ENCODE measurements at places on chromosomes 5 and 9.

DNA sequence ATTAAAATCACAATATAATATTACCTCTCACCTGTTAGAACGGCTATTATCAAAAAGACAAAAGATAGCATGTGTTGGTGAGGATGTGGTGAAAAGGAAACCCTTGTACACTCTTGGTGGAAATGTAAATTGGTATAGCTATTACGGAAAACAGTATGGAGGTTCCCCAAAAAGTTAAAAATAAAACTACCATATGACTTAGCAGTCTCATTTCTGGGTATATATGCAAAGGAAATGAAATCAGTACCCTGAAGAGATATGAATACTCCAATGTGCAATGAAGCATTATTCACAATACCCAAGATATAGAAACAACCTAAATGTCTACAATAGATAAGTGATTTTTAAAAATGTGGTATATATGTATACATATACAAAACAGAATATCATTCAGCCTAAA, 199.9 kb downstream of the SNX18 start:
- DNase-seq: no peak

DNA sequence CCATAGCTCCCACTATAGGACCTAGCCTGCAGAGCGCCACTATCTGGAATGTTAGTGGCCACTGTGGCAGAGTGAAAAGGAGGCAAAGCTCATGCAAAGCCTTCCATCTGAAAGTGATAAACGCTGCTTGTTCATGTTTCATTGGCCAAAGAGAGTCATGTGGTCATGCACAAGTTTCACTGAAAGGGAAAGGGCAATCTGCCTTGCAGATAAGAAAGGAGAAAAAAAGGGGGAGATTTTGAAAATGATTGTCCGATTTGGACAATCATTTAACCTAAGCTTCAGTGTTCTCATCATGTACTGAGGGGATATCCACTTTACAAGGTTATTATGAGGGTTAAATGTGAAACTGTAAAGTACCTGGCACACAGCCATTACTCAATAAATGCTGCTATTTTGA, 9.0 kb upstream of the MOB3B start:
- no peak for DNase-seq

DNA sequence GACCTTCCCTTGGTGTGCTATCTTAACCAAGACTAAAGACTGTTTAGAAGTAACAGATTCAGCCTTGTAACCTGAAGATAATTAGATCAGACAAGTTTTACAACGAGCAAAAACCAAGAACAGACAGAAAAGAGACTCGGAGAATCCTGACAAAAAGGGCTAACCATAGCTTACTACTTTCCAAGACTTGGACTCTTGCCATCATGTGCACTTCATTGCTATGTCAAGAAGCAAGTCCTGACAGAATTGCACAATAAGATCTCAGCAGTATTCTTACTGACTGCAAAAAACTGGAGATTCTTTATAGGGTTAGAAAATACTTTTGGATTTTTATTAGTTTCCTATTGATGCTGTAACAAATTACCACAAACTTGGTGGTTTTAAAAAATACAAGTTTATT, 1539.0 kb upstream of the NUDT12 start:
- DNase-seq: no peak

DNA sequence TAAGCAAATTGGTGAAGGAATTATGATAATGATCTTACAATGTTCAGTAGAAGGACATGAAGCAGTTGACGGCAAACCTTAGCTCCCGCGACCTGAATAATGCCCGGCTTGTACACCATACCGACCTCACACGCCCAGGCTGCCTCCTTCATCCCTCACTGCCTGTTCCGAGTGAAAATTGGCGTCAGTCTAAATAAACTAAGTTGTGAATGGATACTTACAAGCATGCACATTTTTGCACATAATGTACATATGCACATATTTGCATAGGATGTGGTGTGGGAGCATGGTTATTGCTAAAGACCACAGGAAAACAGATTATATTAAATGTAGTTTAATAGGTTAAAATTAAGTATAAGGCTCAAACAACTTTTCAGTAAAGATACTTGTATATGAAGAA, 14.9 kb downstream of the OR2Y1 start:
- no peak for DNase-seq

GRCh38 chr9:88923653-88924288, 67.5 kb upstream of the S1PR3 start:
- DNase-seq: no peak

Data from WERI-Rb-1 (cell line).